Purkinje cell (primary cell): ENCODE measurements at places on chromosomes 11 and 22. TPM values are rescaled to one million over a fixed set of nuclear protein-coding genes. Genes with fewer than 3 reads are reported as not detected.

Gene IL18
- polyA plus RNA-seq, result not detected in 2 replicates

Gene VSIG10L2
- not detected in 2 replicates for polyA plus RNA-seq

Gene ADAMTS15
- polyA plus RNA-seq, result 0.07 TPM in 1 of 2 replicates, not detected in the other

Gene FAM118A
- polyA plus RNA-seq, result 7.7 and 8.1 TPM in 2 replicates

Gene SEC14L6
- polyA plus RNA-seq, result 0.90 and 1.4 TPM in 2 replicates

Gene FAM180B
- polyA plus RNA-seq, result not detected in 2 replicates

Gene OR8G5
- polyA plus RNA-seq, result not detected in 2 replicates

Gene SCN4B
- polyA plus RNA-seq, result 5.4 and 7.2 TPM in 2 replicates

Gene OR56A1
- not detected in 2 replicates for polyA plus RNA-seq

Gene CAPN5
- polyA plus RNA-seq, result 0.85 and 0.87 TPM in 2 replicates

Gene CHORDC1
- 87.1 and 98.7 TPM in 2 replicates for polyA plus RNA-seq

Gene SAA4
- polyA plus RNA-seq, result not detected in 2 replicates

Gene WEE1
- polyA plus RNA-seq, result 1.0 TPM in 1 of 2 replicates, not detected in the other

Gene SAAL1
- polyA plus RNA-seq, result 14.2 and 32.2 TPM in 2 replicates

Gene VPREB1
- polyA plus RNA-seq, result not detected in 2 replicates

Gene SHANK2
- 27.9 and 39.4 TPM in 2 replicates for polyA plus RNA-seq

Gene APOA5
- not detected in 2 replicates for polyA plus RNA-seq

Gene HEPHL1
- polyA plus RNA-seq, result not detected in 2 replicates

Gene NXPE4
- polyA plus RNA-seq, result not detected in 2 replicates

Gene XKR3
- polyA plus RNA-seq, result not detected in 2 replicates

Gene RSF1
- polyA plus RNA-seq, result 153 and 164 TPM in 2 replicates

Gene TRIM49D1
- polyA plus RNA-seq, result not detected in 2 replicates

Gene TEX54
- polyA plus RNA-seq, result not detected in 2 replicates

Gene SLC22A8
- not detected in 2 replicates for polyA plus RNA-seq

Gene ELMOD1
- polyA plus RNA-seq, result 495 and 614 TPM in 2 replicates

Gene PAMR1
- not detected in 2 replicates for polyA plus RNA-seq

Gene CAVIN3
- polyA plus RNA-seq, result 0.79 and 3.7 TPM in 2 replicates

Gene MMP13
- not detected in 2 replicates for polyA plus RNA-seq

Gene C11orf87
- 216 and 251 TPM in 2 replicates for polyA plus RNA-seq

Gene RFPL3
- polyA plus RNA-seq, result not detected in 2 replicates

Gene SHANK3
- 0.43 and 0.65 TPM in 2 replicates for polyA plus RNA-seq

Gene KCTD14
- polyA plus RNA-seq, result 0.79 TPM in 1 of 2 replicates, not detected in the other

Gene SCGB1C1
- not detected in 2 replicates for polyA plus RNA-seq

Gene CABP2
- not detected in 2 replicates for polyA plus RNA-seq

Gene KCNQ1
- not detected in 2 replicates for polyA plus RNA-seq

Gene RAB3IL1
- polyA plus RNA-seq, result 0.14 and 0.15 TPM in 2 replicates

Gene APOBEC3G
- polyA plus RNA-seq, result not detected in 2 replicates

Gene KIAA1671
- polyA plus RNA-seq, result 3.9 and 5.3 TPM in 2 replicates

Gene PNPLA3
- polyA plus RNA-seq, result 0.11 TPM in 1 of 2 replicates, not detected in the other

Gene KRTAP5-9
- not detected in 2 replicates for polyA plus RNA-seq

Gene LBHD1
- 2.2 TPM in 1 of 2 replicates, not detected in the other for polyA plus RNA-seq

Gene ST14
- polyA plus RNA-seq, result not detected in 2 replicates

Gene MPPED2
- polyA plus RNA-seq, result 6.8 and 13.2 TPM in 2 replicates

Gene NFAM1
- polyA plus RNA-seq, result 0.21 TPM in 1 of 2 replicates, not detected in the other

Gene PATL1
- polyA plus RNA-seq, result 1.9 and 4.1 TPM in 2 replicates

Gene SSTR3
- polyA plus RNA-seq, result 0.13 TPM in 1 of 2 replicates, not detected in the other

Gene OR8H1
- polyA plus RNA-seq, result not detected in 2 replicates

Gene HTR3B
- not detected in 2 replicates for polyA plus RNA-seq

Gene OR5A1
- not detected in 2 replicates for polyA plus RNA-seq

Gene TIMP3
- 1.7 and 4.4 TPM in 2 replicates for polyA plus RNA-seq

Gene ESAM
- 0.48 TPM in 1 of 2 replicates, not detected in the other for polyA plus RNA-seq

Gene PATE4
- polyA plus RNA-seq, result not detected in 2 replicates

Gene TRMU
- polyA plus RNA-seq, result 2.4 and 2.9 TPM in 2 replicates
